ENCODE measurements at places on chromosomes 11 and 22.

- peak overlapping the region; percentile 62 for H3K4me3 ChIP-seq
- DNase-seq = peak; percentile 50
- peaks cover 78% of the 10 kb centered on the region for H3K4me1 ChIP-seq
- peak overlapping the region; percentile 85 for H3K27ac ChIP-seq
- peaks cover 3% of the 10 kb centered on the region for H3K36me3 ChIP-seq
Measured at GRCh38 chr22:46053563-46054090, 76.7 kb upstream of the WNT7B start.

- H3K27ac ChIP-seq = no peak overlapping the region
- H3K4me3 ChIP-seq = no peak overlapping the region
- no peaks in the 10 kb centered on the region for H3K4me1 ChIP-seq
- DNase-seq = no peak
Measured at GRCh38 chr11:38543986-38544385, 1946.0 kb upstream of the RAG2 start.

GRCh38 chr11:49533204-49533603 lies 324.8 kb upstream of the FOLH1 start:
- no peak for DNase-seq
- H3K4me3 ChIP-seq = no peak overlapping the region
- no peaks in the 10 kb centered on the region for H3K36me3 ChIP-seq
- H3K4me1 ChIP-seq = no peaks in the 10 kb centered on the region
- no peaks in the 10 kb centered on the region for H3K27me3 ChIP-seq
- no peak overlapping the region for H3K27ac ChIP-seq

DNA sequence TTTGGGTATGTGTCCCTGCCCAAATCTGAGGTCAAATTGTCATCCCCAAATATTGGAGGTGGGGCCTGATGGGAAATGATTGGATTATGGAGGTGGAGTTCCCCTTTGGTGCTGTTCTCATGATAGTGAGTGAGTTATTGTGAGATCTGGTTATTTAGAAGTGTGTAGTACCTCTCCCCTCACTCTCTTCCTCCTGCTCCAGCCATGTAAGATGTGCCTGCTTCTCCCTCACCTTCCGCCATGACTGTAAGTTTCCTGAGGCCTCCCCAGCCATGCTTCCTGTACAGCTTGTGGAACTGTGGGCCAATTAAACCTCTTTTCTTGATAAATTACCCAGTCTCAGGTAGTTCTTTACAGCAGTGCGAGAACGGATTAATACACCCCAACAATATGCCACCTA lies 9.0 kb downstream of the GAB2 start:
- H3K36me3 ChIP-seq = no peaks in the 10 kb centered on the region
- H3K27ac ChIP-seq = no peak overlapping the region
- H3K4me1 ChIP-seq = no peaks in the 10 kb centered on the region

DNA sequence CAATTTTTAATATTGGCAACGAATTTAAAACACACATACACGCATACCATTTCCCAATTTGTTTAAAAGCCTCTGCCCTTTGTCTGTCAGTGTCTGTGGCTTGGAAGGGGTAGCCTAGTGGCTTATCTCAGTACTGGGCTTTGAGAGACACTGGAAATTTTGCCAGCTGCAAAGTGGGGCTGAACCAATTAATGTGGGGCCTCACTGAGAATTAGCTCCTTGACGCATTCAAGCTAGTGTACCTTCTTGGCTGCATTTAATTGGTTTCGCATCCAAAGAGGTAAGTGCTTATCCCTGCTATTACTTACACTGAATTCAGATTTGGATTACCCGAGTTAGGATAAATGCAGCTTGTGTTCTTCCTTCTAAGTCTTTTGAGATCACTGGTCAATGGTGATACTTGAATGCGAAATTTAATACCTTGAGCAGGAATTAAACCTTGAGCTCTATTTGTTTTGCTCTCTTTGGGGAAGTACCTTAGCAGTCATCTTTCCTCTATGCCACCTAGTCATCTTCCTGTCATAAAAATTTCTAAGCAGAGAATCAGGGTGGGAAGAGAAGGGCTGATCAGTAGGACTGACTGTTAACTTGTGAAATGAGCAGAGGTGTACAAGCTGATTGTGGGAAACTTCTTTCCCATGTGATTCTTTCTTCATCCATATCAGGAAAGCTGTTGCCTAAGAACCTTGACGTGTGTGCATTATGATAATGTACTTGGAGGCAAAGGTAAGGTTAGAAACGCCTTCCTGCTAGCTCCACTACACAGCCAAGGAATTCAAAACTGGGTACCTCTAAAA lies 187.7 kb upstream of the E2F8 start:
- H3K4me1 ChIP-seq = no peaks in the 10 kb centered on the region
- DNase-seq = no peak
- H3K27ac ChIP-seq = no peak overlapping the region
- H3K4me3 ChIP-seq = no peak overlapping the region

DNA sequence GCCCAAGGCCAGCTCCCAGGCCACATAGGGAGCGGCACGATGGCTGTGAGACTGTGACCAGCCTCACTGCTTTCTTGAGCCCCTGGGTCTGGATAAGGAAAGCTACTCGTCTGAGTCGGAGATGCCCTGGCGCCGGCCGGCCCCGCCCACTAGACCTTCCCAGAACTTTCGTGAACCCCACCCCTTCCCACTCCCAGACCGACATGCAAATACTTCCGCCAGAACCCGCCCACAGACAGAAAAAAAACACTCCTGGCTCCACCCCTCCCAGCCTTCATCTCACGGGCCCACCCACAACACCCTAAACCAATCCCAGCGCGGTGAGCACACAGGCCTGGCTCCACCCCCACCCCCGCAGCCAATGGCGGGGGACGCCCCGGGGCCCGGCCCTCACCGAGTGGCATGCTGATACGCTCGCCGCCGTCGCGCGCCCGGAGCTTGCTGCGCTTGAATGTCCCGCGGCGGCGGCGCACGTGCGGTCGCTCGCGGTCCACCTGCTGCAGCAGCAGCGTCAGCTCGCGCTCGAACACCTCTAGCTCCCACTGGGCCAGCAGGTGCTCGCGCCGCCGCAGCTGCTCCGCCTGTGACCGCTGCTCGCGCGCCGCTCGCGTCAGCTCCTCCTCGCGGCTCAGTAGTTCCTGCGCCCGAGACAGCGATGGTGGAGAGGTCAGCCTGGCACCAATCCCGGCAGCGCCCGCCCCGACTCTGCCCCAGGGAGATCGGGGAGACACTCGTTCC lies 7.0 kb downstream of the MAP3K11 start:
- peaks cover 74% of the 10 kb centered on the region for H3K36me3 ChIP-seq
- peaks cover 31% of the 10 kb centered on the region for H3K4me1 ChIP-seq
- H3K4me3 ChIP-seq = no peak overlapping the region
- DNase-seq = no peak

GRCh38 chr11:65814131-65814985 lies 19.4 kb upstream of the SNX32 start:
- H3K27ac ChIP-seq = no peak overlapping the region
- H3K36me3 ChIP-seq = no peaks in the 10 kb centered on the region
- no peaks in the 10 kb centered on the region for H3K27me3 ChIP-seq
- H3K4me3 ChIP-seq = no peak overlapping the region
- no peak for DNase-seq
